ENCODE measurements at places on chromosomes 7 and 10. TPM values are rescaled to one million over a fixed set of nuclear protein-coding genes. Genes with fewer than 3 reads are reported as not detected.
A peak's percentile ranks its signal among the peaks of the same experiment; 100 is the strongest.

DNA sequence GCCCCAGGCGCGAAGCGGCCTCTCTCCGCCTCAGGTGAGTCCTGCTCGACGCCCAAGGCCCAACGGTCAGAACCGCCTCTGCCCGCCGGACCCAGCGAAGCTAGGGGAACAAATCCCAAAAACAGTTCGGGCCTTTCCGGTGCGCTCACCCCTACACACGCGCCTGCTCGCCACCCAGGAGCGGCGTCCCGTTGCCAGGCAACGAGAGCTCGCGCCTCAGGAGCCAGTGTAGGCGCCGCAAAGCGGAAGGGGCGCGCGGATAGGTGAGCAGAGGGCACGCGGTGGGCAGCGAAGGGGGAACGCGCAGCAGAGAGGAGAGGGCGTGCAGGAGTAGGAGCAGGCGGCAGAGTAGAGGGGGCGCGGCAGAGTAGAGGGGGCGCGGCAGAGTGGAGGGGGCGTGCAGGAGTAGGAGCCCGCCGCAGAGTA is at the start of the genes DYDC1 and DYDC2:
TSS of gene DYDC1 (minus strand) at position 193 of the 426 bp plus-strand sequence. CDS start 4,154 bp downstream, outside the sequence.
TSS of gene DYDC2 (plus strand) at position 219 of the 426 bp plus-strand sequence. CDS start 5,663 bp downstream, outside the sequence.
- no peak for DNase-seq

GRCh38 chr10:59006511-59007306 is 169.7 kb upstream of the PHYHIPL start:
- no peak for DNase-seq

- no peak for DNase-seq
Observed at GRCh38 chr7:133551466-133551865, 298.6 kb downstream of the EXOC4 start.

DNA sequence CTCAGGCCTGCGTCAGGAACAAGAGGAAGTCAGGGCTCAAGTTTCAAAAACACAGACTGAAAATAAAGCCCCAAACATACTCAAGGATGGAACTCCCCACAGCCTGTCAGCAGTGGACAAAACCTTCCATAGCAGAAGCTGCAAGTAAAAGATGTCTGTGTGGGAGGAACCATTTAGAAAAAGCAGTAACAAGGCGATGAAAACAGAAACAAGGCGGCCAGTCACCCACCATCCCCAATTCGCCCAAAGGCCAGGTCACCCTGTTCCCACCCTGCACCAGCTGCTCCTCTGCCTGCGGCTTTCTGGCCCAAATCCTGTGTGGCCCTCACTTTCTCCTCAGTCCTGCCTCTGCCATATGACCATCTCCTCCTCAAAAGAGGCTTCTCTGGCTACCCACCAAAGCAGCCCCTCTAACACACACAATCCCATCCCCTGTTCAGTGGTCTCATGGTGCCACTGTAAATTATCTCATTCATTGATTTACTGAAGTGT is 27.8 kb downstream of the KCNMA1 start:
- no peak for DNase-seq

- peak; percentile 61 for DNase-seq
Observed at GRCh38 chr7:104231054-104232046, 23.5 kb upstream of the ORC5 start.

The STEAP1B gene
- total RNA-seq = 2.1 TPM

The ANK3 gene
- 0.94 TPM for total RNA-seq

The GCC1 gene
- total RNA-seq = 18.3 TPM

The CALHM3 gene
- not detected for total RNA-seq

GRCh38 chr10:66144016-66144415 is 781.8 kb upstream of the LRRTM3 start:
- no peak for DNase-seq

The MEOX2 gene
- not detected for total RNA-seq

Measured in OCI-LY7 (cell line).